ENCODE measurements at places on chromosomes 5 and 9.

DNA sequence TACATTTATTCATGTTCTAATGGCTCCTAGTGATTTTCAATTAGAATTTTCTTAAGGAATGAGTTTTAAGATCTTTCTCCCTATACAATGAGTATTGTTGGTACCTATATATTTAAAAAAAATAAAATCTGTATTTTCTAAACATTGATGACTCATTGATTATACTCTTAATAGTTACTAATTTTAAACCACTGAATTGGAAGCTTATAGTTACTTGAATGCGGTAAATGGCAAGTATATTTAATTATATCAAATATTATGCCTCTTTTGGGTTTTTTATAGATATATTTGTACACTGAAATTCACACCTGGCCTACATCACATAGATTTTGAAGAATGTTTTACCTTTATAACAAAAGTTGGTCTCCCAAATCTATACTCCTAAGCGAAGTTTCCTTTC, 38.9 kb upstream of the ALDH1A1 start:
- no peak for DNase-seq

DNA sequence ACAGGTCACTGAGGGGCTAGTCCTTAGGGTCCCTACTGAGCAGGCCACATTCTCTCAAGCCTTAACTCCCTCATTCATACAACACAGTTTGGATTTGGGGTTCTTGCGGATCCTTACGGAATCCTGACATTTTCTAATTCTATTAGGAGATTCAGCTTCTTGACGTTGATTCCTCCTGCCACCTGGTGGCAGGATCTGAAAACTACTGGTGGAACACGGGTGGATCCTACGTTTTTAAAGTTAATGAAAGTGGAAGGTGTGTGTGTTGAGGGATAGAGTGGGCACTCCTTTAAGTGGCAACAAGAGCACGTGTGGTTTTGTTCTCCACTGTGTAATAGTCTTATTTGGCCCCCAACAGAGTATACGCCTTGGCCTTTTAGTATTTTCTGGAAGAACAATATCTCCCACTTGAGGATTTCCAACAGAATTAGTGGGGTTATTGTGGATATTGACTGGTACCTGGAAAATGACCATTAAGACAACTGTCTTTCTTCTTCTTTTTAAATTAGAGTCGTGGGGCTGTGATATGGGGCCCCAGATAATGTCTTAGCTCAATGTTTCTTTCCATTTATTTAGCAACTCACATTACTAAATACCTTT, 25.2 kb downstream of the SLC28A3 start:
- DNase-seq = peak; percentile 33

GRCh38 chr5:178576591-178577351, 13.4 kb downstream of the COL23A1 start:
- DNase-seq = no peak

- no peak for DNase-seq
Observed at GRCh38 chr9:8809741-8810140, 1010.2 kb upstream of the DMAC1 start.

GRCh38 chr5:157857816-157858526, 974 bp downstream of the CLINT1 start:
- DNase-seq = no peak

DNA sequence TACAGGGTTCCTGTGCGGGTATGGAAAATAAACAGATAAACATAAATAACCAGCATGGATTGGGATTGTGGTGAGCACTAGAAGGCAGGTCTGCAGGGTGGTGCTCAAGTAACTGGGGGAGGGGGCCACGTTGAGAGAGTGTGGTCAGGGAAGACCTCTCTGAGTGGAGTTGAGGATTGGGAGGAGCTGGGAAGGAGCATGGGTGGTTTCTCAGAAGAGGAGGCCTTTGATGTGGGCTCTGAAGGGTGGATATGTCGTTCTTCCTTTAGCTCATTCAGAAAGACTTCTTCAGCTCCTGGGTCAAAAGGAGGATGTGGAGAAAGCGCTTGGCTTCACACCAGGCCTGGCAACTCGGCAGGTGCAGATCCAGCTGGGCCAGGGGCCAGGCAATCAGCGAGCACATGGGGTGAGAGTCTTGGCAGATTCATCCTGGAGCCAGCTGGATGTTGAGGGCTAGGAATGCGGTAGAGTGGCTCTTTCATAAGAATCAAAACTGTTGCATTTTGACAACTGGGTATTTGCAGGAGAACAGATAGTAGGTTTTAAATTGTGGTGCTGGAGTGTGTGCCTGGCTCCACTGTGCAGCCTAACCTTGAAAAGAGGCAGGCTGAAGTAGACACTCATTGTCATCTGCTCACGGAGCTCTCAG, 71.7 kb downstream of the PCSK5 start:
- DNase-seq = peak; percentile 64

DNA sequence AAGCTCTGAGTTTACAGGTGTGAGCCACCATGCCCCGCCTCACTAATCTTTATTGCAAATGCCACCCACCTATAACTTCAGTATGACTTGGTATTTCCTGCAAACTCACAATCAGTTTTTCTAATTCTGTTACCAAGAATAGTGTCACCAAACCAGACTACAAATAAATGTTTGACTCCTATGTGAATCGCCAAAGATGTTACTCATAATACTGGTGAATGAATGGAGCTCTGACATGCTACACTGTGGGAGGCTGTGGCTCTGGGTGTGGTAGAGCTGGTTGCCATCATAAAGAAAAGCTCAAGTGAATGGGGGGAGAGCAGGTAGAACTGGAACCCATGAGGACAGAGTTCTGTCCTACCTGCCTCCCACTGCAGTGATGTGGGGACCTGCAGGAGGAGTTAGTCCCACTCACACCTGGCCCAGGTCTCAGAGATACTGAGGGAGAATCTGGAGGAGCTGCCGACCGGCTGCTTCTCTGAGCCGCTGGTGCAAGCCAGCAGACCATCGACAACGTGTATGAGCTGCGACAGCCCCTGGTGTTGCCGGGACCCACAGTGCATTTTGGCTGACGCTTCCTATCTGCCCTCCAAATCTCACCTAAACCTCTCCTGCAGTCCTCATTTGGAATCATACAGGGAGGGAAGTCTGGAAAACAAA, 95.7 kb downstream of the ENTREP1 start:
- no peak for DNase-seq

All from NCI-H1105 (cell line).